ENCODE measurements at places on chromosomes 6 and 20. TPM values are rescaled to one million over a fixed set of nuclear protein-coding genes. Genes with fewer than 3 reads are reported as not detected.

Gene ADGB
- not detected for total RNA-seq

Gene SEMG1
- total RNA-seq: not detected

Gene EHMT2
- 24.0 TPM for total RNA-seq

Gene PGC
- total RNA-seq: 0.52 TPM

Gene MTFR2
- total RNA-seq: 0.52 TPM

Gene PAK5
- under 0.01 TPM for total RNA-seq

Gene NRN1
- 13.6 TPM for total RNA-seq

Gene ACSS1
- total RNA-seq: 8.9 TPM

Gene SOX18
- 3.7 TPM for total RNA-seq

Gene TCP11
- not detected for total RNA-seq

Gene CFAP61
- 1.0 TPM for total RNA-seq

Gene ATF6B
- 14.1 TPM for total RNA-seq

Gene LGSN
- not detected for total RNA-seq

Gene SLC22A2
- total RNA-seq: not detected

Gene EMILIN3
- 23.5 TPM for total RNA-seq

Gene ADA
- 3.7 TPM for total RNA-seq

Gene DUSP15
- total RNA-seq: 2.1 TPM

Gene PRRT1
- not detected for total RNA-seq

Gene LAMP5
- total RNA-seq: 1.6 TPM

Gene RBL1
- total RNA-seq: 10.4 TPM

Gene TOX2
- total RNA-seq: not detected

Gene FAM50B
- 12.0 TPM for total RNA-seq

Gene OR2B6
- not detected for total RNA-seq

Gene ARMH2
- not detected for total RNA-seq

Gene SLC2A10
- total RNA-seq: 24.0 TPM

Gene TRIM15
- not detected for total RNA-seq

Gene VSX1
- total RNA-seq: not detected

All from skeletal muscle tissue (tissue), 5 donors.